ENCODE measurements at places on chromosomes 16 and 17.

- no peak for DNase-seq
Measured at GRCh38 chr17:62206550-62206949, 141.5 kb upstream of the MED13 start.

DNA sequence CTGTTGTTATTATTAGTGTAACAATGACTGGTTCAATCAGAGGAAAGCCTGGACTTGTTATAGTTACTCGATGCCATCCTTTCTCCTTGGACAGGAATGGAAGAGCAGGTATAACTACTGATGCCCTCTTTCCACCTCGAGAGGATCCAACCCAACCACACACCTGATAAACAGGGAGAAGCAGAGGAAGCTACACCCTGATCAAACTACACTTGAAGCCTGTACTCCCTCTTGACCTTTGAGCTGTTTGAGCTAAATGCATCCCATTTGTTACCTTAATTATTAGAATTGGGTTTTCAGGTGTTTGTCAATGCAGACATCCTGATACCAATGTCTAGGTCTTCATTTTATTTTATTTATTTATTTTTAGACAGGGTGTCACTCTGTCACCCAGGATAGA lies 23.7 kb upstream of the HLF start:
- no peak for DNase-seq

- DNase-seq = no peak
Measured at GRCh38 chr16:89572073-89572484, 3.5 kb upstream of the CPNE7 start.

DNA sequence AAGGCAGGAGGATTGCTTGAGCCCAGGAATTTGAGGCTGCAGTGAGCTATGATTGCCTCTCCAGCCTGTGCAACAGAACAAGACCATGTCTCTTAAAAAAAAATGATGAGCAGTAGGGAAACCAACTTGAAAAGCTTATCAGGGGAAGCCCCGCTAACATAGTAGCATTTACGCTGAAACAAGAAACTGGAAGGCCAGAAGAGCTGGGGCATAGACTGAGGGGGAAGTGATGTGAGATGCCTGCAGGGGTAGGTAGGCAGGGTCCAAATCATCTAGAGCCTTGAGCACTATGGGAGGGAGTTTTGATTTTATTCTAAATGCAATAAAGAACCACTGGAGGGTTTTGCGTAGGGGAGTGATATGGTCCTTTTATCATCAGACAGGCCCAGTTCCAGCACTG lies 139.3 kb downstream of the CYB561 start:
- no peak for DNase-seq

DNA sequence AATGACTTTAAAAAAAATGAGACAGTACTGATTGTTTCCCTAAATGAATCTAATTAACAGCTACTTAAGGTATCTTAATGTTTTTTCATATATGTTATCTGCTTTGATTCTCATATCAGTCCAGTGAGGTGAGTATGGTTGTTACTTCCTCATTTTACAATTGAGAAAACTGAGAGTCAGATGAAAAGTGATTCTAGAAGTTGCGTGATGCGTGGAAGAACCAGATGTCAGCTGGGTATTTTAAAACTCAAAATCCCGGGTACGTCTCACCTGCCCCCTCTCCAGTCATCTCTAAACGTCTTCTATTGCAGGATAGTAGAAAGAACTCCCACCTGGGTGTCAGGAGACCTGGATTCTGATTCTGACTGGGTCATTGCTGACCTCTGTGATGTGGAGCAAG lies 89.2 kb downstream of the MAP2K6 start:
- no peak for DNase-seq

DNA sequence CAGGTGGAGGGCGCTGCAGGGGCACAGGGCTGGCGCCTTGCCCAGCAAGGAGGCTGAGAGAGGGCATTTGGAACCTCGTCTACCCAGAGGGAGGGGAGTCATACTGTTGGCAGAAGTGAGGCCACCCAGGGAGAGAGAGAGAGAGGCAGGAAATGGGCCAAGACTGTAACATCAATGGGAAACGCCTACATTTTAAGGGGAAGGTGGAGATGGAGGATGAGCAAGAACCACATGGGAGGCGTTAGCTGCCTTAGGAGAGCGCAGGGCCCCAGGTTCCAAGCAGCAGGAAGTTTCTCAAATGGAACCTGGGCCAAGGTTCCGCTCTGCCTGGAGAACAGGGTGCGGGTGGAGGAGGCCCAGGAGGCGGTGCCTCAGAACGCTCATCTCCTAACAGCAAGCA lies 2.7 kb upstream of the WFDC1 start:
- no peak for DNase-seq

GRCh38 chr17:63407741-63408330 lies 38.3 kb downstream of the CYB561 start:
- DNase-seq = no peak

- DNase-seq = peak; percentile 23
Measured at GRCh38 chr17:79028496-79029326, 4.7 kb downstream of the C1QTNF1 start.

GRCh38 chr17:35041390-35041789 lies 22.1 kb downstream of the RFFL start:
- DNase-seq = no peak

DNA sequence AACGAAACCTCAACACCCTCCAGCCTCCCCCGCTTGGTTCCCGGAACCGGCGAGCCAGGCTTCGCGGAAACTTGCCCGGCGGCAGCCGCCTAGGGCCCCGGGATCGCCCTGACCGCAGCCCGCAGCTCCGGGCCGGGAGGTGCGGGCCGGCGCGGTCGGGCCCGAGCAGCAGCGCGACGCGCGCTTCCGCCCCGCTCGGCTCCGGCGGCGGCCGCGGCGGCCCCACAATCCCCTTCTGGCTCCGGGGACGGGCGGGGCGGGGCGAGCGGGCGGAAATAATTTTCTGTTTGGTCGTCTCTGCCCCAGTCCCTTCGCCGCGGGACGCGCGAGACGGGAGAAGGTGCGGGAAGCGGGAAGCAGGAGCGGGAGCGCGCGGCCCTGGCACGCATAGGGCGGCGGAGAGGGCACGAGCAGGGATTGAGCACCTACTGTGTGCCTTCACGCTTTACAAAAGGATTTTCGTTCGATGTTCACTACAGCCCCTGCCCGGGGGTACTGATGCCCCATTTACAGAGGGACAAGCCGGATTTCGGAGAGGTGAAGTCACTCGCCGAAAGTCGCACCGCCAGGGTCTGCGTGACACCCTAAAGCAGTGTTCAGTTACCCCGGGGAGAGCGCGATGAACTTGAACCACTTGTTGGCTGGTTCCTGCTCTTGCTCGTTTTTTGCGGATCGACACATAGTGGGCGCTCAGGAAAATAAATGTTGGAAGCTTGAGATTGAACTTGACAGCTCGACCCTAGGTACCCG lies 2.7 kb upstream of the MLLT6 start:
- peak; percentile 87 for DNase-seq

- no peak for DNase-seq
Measured at GRCh38 chr16:12433691-12434390, 369.8 kb downstream of the CPPED1 start.

DNA sequence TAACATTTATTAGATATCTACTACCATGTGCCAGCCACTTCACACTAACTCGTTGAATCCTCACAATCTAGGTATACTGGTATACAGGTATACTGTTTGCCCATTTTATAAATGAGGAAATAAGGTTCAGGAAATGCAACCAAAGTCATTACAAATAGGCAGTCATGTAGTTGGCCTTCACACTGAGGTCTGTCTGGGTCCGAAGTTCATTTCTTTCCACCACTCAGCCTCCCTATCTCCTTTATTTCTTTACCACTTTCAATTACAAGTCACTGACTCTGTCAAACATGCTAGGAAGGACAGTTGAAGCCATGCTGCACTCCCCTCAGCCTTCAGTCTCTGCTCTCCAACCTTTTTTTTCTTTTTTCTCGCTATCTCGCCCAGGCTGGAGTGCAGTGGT lies 20.7 kb upstream of the SIAH1 start:
- DNase-seq = no peak

DNA sequence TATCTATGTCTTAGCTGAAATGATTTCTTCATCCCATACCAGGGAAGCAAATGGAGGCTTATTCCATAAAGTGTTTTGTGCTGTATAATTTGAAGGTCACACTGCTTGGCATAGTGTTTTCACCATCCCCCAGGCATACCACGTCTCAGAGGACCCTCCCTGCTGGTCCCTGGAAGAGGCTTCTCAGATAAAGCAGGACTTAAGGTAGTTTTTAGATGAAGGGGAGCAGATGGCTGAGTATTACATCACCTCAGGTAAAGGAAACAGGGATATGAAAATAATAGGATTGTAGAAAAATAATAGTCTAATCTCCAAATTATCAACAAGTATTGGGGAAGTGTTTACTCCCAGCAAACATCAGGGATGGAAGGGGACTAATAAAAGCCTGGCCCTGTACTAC lies 7.3 kb upstream of the SMG1 start:
- DNase-seq = no peak

GRCh38 chr17:15657868-15658267 lies 26.2 kb downstream of the TRIM16 start:
- DNase-seq = no peak

DNA sequence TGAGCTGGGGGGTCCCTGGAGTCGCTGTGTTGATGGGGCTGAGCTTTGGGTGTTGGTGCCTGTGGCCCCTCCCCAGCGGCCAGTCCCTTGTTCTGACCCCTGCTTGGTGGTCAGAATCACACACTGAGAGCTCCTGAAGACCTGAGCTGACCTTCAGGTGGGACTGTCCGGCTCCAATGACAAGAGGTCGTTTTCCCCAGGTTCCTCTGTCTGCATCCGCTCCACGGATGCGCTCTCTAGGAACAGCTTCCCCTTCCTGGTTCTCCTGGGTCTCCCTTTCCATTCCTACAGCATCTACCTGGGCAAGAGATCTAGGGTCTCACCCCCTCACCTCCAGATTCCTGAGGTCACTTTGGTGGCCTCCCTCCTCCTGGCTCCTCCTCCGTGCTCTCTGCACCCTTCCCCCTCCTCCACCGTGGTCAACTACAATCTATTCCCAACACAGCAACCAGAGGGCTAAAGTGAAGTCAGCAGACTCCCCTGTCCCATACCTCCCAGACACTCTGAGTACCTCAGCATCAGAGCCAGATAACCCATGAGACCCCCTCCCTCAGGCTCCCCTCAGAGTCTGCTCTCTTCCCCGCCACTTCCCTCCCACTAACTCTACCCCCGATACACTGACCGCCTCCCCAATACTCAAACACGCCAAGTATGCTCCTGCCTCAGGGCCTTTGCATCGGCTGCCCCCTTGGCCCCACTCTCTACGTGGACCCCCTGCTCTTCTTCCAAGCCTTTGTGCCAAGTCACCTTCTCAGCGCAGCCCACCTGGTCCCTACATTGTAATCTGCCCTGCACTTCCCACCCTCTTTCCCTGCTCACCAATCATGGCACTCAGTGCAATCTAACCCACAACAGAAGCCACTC lies 9.0 kb upstream of the SEC14L5 start:
- no peak for DNase-seq
